ENCODE measurements at places on chromosomes 7 and 10.

DNA sequence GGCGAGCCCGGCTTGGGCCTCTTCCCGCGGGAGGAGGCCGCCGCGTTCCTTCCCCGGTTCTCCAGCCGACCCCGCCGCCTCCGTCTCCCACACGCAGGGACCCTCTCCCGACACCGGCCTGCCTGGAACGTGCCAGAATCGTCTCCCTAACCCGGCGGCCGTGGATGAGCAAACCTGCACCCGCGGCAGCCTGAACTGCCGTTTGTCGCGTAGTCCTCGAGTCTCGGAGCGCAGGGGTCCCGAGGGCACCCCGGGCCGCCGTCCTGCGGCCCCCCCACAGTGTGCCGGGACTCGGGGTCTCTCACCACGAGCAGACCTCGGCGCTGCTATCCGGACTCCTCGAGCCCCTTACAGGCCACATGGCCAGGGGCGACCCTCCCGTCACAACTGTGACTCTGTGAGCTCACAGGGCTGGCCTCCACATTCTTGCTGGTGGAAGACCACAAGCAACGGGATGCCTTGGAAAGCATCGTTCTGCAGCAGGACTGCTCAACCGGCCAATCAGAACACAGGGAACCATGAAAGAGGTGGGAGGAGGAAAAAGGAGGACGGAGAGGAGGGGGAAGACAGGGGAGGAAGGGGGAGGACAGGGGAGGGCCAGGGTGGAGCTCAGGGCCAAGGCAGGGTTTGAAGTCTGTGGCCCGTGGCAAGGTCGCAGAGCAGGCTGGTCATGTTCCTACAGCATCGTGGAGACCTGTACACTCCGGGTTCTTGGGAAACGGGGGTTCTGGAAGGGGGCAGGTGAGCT is 276.9 kb downstream of the DNAJB6 start:
- DNase-seq = no peak

DNA sequence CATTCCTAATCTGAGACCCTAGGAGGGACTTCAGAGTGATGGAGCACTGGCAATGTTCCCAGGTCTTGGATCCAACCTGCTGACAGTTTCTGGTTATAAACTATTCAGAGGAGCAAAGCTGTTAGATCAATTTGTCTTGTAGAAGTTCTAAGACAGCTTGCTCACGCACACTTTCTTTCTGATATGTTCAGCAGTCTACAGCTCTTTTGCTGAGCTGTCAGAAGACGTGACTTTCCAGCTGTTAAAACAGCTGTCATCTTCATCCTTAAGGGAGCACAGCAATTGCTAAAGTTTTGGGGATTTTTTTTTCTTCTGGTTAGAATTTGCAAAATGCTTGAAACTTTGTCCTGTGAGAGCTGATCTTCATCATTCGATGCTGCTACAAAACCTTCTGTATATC is 823.1 kb downstream of the SORCS1 start:
- DNase-seq = no peak

DNA sequence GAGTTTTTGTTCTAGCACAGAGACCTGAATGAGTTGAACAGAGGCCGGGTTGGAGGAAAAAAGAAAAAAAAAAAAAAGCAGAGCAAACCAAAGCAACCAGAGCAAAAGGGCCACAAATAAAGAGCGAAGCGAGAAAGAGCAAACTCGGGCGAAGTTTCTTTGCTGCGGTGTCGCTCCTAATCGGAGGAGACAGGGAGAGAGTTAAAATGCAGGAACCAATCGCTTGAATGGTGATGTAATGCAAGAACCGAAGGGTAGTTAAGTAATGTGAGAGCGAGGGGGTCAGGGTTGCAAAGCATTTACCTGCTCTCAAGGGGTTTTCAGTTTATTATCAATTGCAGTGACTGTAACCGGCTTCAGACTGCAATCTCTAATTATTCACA is 271.7 kb downstream of the TRIL start:
- no peak for DNase-seq

DNA sequence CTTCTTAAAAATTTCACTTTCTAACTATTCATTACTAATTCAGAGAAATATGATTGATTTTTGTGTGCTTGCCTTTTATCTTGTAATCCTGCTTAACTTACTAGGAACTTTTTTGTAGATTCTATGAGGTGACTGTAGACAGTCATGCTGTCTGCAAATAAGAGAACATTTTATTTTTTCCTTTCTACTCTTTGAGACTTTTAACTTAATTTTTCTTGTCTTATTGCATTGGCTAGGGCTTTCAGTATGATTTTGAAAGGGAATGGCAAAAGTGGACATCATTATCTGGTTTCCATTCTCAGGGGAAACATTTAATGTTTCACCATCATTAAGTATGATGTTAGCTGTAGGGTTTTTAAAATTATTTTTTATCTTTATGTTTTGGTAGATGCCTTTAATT is 23.6 kb downstream of the TBC1D12 start:
- DNase-seq = no peak

DNA sequence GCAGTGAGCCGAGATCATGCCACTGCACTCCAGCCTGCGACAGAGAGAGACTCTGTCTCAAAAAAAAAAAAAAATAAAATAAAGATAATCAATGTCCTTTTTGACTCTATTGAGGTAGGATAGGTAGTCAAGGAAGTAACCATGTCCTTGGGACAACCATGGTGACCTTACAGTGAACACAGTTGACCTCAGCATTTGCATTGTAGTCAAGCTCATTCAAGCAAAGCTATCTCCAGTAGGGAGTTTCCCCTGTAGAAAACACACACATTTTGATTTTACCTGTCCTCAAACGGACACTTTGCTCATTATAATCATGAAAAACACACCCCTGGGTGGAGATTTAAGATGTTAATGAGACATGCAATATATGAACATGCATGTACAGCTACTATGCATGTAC is 171.7 kb downstream of the KIF20B start:
- DNase-seq = no peak

DNA sequence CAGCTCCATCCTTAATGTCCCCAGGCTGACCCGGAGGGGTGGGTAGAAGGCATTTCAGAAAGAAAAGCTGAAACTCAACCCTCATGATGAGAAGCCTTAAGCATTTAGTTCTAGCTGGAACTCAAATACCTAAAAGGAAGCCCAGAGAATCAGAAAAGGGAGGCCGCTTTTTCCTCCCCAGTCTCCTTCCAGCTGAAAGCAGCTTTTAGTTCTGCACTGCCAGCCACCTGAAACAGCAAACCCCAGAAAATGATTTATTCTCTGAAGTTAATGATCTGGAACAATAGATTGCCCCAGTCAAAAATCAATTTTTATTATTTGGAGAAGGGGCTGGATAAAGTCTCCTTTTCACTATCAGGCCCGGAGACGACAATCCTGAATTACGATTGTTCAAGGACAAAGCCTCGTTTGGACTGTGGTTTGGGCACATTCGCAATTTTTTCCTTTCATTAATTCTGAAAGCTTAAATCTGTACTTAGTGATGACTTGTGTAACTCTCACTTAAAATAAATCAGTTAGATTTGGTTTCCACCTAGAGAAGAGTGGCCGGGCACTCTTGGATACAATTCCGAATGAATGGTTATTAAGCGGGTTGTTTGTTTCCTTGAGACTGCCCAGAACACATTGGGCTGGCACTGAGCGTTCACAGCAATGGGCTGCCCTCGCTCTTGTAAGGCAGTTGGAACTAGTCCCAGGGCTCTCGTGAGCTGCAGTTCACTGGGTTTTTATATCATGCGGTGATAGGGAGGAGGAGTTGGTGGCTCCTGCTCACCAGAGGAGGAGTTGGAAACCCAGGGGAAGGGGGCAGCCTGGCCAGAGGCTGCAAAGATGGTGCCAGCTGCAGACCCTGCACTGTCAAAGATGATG is 262.2 kb downstream of the CCSER2 start:
- DNase-seq = no peak

DNA sequence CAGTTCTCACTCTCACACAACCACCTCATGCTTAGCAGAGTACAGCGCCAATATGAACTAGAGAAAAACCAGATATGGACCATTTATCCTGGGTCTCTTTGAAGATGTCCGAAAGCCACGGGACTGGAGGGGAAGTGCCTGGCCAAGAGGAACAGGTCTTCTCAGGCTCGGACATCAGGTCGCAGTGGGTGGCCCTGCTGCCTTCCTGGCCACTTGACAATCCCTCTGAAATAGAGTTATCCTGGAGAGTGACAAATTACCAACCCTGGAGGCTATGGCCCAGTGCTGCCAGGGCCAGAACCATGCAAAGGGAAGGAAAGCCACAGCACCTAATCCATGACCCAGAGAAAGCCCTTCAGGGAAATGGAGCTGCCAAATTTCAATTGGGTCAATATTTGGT is 646.8 kb upstream of the NRP1 start:
- no peak for DNase-seq

DNA sequence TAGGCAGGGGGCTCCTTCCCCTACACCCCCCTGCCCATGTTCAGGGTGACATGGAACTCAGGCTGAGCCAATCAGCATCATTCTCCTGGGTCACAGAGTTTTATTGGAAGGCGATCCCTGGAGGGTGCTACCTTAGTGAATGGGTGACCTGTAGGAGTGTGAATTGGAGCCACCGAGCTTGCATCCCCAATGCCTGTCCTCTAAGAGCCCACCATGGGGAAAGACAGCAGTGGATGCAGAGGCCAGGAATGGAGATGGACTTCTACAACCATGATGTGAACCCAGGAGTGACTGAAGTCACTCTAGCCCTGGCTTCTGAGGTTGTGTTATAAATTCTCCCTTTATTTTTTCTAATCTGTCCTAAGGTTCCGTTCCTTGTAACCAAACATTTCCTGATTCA is 89.4 kb downstream of the CCDC71L start:
- DNase-seq = no peak

DNA sequence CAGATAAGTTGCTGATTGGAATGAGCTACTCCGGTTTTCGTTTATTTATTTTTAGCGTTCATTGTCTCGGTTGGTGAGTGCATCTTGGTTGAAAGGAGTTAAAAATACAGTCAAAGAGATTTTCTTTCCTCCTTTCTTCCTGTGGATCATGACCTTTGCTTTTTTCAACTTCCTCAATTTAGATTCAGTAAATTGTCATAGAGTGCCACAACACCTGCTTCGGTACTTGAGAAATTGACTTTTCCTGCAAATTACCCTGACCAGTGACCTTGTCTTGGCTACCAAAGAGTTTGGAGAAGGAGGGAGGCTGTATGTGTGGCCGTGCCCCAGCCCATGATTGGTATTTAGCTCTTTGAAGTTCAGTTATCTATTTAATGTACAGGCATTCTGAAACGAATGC is 128.7 kb downstream of the FAM204A start:
- DNase-seq = no peak

GRCh38 chr7:28808796-28809533 is 149.2 kb downstream of the TRIL start:
- peak; percentile 21 for DNase-seq

DNA sequence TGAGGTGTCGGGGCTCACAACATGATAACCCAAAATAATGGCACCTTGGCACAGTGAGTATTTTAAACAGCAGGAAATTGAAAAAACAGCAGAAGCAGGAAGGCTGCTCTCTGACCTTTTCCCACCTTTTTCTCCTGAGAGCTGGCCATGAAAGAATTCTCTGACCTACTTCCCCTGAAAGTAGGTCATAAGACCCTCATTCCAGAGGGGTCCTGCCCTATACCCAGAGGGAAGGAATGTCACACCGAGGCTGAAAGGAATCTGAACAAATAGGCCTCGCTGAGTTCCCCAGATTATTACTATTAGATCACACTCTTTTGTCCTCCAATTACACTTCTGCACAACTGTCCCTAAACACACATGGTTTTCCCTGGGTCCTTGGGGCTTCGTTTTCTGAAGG is 18.8 kb downstream of the CPVL start:
- no peak for DNase-seq

GRCh38 chr10:29228562-29228961 is 60.3 kb upstream of the LYZL1 start:
- DNase-seq = no peak

GRCh38 chr10:48509974-48510692 is 94.7 kb downstream of the ARHGAP22 start:
- no peak for DNase-seq

DNA sequence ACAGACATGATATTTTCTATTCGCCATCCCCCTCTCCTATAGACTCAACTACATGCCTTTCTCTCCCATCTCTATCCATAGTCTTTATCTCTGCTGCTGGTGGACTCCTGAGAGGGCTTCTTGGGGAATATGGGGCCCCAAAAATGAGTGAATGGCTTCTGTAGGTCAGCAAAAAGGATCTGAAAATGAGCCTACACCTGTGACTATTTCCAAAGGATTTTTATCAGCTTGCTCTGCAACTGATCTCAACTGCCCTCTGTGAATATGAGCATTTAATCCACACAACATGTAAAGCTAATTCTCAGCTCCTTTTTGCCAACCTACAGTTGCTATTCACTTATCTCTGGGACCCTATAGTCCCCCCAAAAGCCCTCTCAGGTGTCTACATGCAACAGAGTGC is 36.2 kb downstream of the PRSS2 start:
- no peak for DNase-seq

- no peak for DNase-seq
Observed at GRCh38 chr7:120014925-120015465, 258.0 kb upstream of the KCND2 start.

GRCh38 chr7:28631995-28632394 is 219.7 kb downstream of the CREB5 start:
- no peak for DNase-seq

GRCh38 chr10:132743925-132744490 is 41.9 kb downstream of the NKX6-2 start:
- DNase-seq = no peak

- no peak for DNase-seq
Observed at GRCh38 chr7:27210441-27211083, 10.7 kb upstream of the HOXA13 start.

DNA sequence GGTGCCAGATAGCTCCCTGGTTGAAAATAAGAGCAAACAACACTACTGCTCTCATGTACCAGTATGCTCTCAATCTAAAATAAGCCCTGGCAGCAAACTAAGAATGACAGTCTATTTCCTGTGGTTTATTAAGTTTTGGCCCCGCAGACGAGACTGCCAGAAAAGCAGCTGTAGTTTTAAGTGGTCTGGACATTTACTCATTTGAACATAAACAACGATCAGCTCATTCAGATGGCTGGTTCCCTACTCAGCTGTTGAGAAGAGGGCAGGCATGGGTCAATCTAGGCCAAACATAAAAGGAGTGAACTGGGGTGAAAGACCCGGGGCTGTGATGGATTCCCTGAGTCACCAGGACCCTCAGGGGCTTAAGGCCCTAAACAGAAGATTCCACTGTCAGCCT is 4.5 kb downstream of the TRIL start:
- peak; percentile 19 for DNase-seq

DNA sequence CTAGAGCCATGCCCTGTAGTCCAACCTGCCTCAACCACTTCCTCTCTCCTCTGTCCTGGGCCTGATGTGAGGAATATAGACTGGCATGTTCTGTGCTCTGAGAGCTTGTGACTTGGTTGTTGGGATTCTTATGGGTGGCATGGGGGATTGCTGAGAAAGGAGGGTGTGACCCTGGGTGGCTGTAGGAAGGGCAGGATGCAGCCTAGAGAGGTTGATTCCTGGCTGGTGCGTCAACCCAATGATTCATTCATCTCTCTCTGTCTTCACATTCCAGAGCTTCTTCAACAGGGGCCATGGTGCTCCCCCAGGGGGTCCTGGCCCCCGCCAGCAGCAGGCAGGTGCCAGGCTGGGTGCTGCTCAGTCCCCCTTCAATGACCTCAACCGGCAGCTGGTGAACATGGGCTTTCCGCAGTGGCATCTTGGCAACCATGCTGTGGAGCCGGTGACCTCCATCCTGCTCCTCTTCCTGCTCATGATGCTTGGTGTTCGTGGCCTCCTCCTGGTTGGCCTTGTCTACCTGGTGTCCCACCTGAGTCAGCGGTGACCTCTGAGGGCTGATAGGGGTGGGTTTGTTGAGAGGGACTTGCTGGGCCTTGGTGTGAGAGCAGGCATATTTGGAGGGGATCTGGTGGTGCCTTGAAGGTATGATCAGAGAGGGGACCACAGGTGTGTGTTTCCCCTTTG is 2.6 kb downstream of the FAM241B start:
- DNase-seq = no peak

- DNase-seq = no peak
Observed at GRCh38 chr10:86770412-86770960, 14.1 kb downstream of the BMPR1A start.
